Dermis microvascular lymphatic vessel endothelial cell (primary cell): ENCODE measurements at places on chromosomes 7 and 10. TPM values are rescaled to one million over a fixed set of nuclear protein-coding genes. Genes with fewer than 3 reads are reported as not detected.

The PTPRE gene
- 117 and 240 TPM in 2 replicates for total RNA-seq

The OPN4 gene
- total RNA-seq, result not detected in 2 replicates

The CPVL gene
- total RNA-seq, result 0.25 and 0.51 TPM in 2 replicates

The DGKI gene
- 0.64 and 3.5 TPM in 2 replicates for total RNA-seq

The GFRA1 gene
- total RNA-seq, result 10.5 and 12.0 TPM in 2 replicates

The SFTPA1 gene
- total RNA-seq, result not detected in 2 replicates

The FAM24A gene
- not detected in 2 replicates for total RNA-seq

The EZH2 gene
- 8.5 and 11.8 TPM in 2 replicates for total RNA-seq

The PPP1R17 gene
- total RNA-seq, result not detected in 2 replicates

The TMEM273 gene
- total RNA-seq, result 14.8 and 68.7 TPM in 2 replicates

The ADRA2A gene
- total RNA-seq, result not detected in 2 replicates

The PSMG3 gene
- total RNA-seq, result 16.0 and 18.7 TPM in 2 replicates
